ENCODE measurements at places on chromosomes 6 and 20.

DNA sequence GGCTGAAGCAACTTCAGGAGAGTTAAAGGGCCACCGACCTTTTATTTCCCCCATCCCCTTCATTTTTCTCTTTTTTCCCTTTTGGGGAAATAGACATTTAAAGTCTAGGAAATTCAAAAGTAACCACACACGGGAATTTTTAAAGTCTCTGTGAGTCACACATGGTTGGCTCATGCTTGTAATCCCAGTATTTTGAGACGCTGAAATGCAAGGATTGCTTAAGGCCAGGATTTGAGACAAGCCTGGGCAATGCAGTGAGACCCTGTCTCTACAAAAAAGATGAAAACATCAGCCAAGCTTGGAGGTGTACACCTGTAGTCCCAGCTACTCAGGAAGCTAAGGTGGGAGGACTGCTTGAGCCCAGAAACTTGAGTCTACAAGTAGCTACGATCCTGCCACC is 34.2 kb downstream of the KATNA1 start:
- no peak for DNase-seq

- DNase-seq = no peak
Measured at GRCh38 chr20:39049684-39050554, 87.8 kb downstream of the DHX35 start.

GRCh38 chr6:143119260-143119659 is 58.6 kb downstream of the AIG1 start:
- no peak for DNase-seq

DNA sequence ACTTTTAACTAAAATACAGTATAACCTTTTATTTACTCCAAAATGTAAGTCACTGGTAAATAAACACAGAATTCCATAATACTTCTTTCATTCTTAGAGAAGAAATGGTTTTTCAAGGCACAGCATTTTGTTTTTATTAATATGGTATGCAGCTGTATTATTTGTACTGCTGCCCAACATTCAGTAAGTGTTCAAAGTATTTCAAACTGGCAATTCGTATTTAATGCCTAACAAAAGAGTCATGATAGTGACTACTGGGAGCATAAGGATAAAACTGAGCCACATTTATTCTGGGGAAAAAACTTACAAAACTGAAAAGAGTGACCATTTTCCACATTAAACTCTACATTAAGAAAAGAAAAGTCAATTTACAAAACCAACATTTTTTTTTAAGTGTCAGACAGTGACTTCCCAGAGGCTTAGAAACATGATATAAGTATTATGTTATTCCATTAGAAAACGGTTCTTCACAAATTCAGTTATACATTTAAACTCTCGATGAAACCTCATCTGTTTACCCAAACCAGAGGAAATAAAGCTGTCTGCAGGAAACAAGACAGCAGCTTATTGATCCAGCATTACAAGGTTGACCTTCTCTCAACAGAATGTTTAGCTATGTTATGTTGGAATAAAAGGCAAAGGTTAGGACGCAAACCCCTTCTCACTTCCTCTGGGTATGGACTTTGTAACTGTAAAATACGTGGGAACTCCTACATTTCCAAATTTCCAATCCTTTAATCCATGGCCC is 24.3 kb downstream of the EPB41L2 start:
- DNase-seq = no peak

DNA sequence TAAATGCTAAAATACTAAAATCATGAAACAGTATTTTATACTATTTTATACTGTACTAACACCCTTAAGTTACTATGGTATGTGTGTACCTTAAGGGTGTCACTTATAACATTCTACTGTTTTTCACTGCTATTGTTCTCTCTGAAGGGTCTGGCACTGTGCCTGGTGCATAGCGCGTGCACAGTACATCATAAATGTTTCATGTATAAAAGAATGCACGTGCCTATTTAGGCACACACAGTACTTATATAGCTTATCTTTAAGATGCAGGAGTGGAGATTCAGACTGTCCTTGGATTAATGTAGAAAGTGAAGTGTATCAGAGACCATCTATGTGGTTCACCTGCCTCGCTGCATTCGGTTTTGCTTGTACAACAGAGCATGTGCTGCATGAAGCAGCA is 64.0 kb upstream of the SGK1 start:
- no peak for DNase-seq

- DNase-seq = no peak
Measured at GRCh38 chr6:35485402-35485877, 11.4 kb downstream of the TEAD3 start.

GRCh38 chr6:6730831-6731230 is 142.3 kb downstream of the LY86 start:
- DNase-seq = no peak

GRCh38 chr6:24818346-24818745 is 19.6 kb upstream of the ARMH2 start:
- no peak for DNase-seq

GRCh38 chr6:21033575-21034026 is 499.3 kb downstream of the CDKAL1 start:
- no peak for DNase-seq

GRCh38 chr20:24160563-24161281 is 172.1 kb upstream of the GGTLC1 start:
- DNase-seq = no peak

DNA sequence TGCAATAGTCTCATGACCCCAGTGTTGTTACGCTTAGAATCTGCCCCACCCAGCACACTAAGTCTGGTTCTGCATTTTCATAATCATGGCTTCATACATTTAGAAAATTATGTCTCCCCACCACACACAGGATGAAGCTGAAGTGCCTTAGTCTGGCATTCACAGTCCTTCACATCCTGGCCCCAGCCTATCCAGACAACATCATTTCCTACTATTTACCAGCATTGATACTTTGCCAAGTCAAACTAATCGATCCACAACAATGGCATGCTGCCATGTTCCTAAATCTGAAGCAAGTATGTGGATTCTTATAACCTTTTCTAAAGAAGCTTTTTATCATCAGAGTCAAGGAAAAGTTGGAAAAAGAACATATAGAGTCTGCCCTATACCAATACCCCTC is 132.4 kb upstream of the FBXL4 start:
- DNase-seq = no peak

GRCh38 chr6:31366693-31367470 is 9.9 kb upstream of the HLA-B start:
- no peak for DNase-seq

DNA sequence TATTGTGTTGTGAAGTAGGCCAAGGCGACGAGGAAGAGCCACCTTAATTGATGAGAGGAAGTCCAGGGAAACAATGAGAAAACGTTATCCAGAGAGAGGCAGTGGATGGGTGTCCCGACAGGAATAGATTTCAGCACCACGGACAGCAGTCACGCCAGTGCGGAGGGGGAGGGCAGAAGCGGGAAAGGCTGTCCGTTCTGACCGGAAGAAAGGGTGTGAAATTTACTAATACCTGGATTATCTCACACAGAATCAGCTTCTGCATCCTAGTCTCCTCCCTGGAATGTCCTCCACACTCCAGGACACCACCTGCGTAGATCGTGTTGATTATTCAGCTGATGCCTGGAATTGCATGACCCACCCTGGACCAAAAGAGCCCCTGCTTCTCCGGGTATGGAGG is 7.4 kb upstream of the BPIFA3 start:
- DNase-seq = no peak

- DNase-seq = no peak
Measured at GRCh38 chr6:132969196-132969595, 154.8 kb downstream of the RPS12 start.

DNA sequence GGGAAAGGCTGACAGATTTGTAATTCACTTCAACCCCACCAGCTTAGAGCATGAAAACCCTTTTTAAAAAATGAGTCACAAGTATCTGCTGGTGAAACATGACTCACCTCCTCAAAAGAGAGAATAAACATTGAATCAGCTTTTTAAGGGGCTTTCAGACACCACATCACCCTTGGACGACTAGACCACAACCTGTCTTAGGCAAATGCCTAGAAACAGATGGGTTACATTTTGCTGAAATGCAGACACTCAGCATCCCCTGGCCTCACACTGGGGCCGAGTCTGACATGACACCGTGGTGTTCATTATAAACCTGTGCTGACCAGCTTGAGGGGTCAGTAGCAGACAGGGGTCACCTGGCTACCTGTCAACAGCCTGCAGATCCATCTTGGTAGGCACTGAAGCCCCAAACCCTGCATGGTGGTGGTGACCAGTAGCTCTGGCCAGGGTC is 175.3 kb upstream of the CST7 start:
- no peak for DNase-seq

GRCh38 chr6:17971128-17972073 is 16.0 kb downstream of the KIF13A start:
- no peak for DNase-seq

DNA sequence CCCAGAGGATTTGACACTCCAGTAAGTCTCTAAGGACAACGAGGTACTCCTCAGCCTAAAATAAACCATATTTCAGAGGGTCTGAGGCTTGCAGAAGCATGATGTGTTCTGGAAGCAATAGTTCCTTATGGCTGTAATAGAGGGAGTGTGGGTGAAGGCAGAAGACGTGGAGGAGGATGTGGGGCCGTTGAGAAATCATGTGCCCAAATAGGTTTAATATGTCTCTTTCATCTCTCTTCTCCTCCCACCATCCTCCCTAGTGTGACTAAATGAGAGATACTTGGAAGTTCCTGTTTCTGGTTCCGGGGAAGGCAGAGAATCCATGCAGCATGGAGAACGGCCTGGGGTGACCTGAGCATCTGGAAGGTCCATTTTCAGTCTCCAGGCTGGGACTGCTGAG is 174.0 kb upstream of the RSPO3 start:
- DNase-seq = no peak

DNA sequence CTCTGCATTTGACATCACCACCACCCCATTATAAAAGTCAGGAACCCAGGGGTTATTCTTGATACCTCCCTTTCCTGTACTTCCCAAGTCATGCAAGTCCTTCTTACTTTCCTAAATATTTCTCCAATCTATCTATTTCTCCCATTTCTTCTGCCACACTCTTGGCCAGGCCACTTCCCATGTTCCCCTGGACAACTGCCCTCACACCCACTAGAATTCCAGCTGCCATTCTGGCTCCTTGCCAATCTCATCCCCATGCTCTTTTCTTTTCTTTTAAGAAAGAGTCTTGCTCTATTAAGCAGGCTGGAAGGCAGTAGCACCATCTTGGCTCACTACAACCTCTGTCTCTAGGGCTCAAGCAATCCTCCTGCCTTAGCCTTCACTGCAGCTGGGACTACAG is 15.2 kb downstream of the DEFB132 start:
- DNase-seq = no peak

- no peak for DNase-seq
Measured at GRCh38 chr6:40852779-40853373, 186.1 kb downstream of the UNC5CL start.

DNA sequence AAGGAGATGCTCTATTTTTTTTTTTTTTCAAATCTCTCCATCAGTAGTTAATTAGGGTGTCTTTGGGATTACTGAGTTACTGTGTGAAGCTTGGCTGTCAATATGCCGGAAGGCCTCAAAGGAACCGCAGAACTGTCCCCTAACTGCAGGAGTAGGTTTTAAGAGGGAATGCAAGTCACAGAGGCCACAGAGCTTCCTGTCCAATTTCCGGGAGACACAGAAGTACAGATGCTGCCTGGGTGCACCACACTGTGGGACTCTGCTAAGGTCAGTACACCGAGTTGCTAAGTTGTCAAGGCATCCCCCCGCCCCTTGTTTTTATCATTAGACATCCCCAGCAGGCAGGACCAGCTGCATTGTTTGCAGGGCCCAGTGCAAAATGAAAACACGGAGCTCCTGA is 120.2 kb upstream of the RAB32 start:
- no peak for DNase-seq

DNA sequence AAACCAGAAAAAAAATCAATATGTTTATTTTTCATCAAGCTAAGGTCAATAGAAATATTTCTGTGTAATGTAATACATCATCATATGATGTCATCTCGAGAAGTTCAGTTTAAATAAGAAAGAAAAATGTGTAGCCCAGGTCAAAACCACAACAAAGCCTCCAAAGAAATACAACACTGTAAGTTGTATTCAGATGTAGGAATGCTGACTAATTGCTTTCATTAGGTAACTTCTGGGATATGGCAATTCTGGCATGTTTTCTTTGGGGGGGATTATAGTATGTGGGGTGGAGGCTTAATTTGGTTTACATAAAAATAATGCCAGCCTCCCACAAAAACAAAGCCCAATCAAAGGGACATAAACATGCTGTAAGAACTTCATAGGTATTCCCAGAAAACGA is 881.8 kb upstream of the CITED2 start:
- no peak for DNase-seq
